WTC11 (cell line): ENCODE measurements at places on chromosomes 7 and 10.

GRCh38 chr10:132981173-132981555, 38.8 kb upstream of the CFAP46 start:
- no peak for DNase-seq

GRCh38 chr10:131242007-131242406, 69.5 kb downstream of the TCERG1L start:
- DNase-seq: peak; percentile 35

DNA sequence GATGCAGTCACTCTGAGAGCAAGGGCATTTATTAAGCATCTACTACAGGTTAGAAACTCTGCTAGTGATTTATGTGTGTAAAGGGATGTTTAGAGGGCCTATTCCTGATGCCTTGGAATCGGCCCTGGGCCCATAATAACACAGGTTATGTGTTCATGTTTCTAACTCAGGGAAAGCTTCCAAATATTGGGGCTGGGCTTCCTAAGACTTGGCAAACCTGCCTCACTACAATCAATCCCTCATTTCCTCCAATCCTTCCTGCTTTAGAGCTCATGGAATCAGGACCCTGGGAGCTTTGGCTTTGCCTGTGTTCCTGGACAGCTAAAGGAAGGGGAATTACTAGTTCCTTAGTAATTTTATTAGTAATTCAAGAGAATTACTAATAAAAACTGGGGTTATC, 148.8 kb downstream of the HIBADH start:
- DNase-seq: no peak

DNA sequence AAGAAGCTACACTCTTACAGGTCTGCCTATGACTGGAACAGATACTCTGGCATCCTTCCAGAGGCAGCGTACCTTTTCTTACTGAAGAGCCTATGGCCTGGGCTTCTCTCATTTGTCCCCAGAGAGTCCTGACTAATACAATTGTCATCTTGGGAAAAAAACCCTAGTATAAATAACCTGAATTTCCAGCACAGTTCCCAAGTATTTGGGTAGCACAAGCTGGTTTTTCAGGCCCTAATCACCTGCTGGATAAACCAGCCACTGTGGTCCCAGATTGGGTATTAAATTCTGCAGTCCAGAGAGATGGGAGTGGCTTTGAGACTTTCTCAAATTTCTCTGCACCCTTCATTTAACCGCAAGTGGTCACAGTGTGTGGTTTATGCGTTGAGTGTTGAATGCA, 186.8 kb upstream of the NEBL start:
- DNase-seq: no peak

GRCh38 chr7:87495366-87495765, 19.9 kb upstream of the ABCB4 start:
- DNase-seq: no peak

DNA sequence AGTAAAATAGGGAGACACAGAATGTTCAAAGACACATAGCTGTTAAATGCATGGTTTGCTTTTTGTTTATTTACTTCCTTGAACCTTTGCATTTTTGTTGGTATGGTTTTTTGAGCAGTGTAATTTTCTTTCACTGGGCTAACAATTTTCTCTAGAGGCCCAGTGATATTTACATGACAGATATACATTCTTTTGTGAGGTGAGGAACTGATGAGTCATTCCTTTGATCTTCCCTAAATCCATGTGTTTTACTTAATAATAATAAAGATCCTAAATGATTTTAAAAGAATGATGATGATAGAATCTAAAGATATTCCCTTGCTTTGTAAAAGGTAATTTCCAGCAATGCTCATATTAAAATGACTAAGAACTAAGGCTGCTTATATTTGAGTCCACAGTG, 188.5 kb upstream of the ANK3 start:
- no peak for DNase-seq

GRCh38 chr10:3654496-3654895, 130.5 kb downstream of the KLF6 start:
- no peak for DNase-seq

DNA sequence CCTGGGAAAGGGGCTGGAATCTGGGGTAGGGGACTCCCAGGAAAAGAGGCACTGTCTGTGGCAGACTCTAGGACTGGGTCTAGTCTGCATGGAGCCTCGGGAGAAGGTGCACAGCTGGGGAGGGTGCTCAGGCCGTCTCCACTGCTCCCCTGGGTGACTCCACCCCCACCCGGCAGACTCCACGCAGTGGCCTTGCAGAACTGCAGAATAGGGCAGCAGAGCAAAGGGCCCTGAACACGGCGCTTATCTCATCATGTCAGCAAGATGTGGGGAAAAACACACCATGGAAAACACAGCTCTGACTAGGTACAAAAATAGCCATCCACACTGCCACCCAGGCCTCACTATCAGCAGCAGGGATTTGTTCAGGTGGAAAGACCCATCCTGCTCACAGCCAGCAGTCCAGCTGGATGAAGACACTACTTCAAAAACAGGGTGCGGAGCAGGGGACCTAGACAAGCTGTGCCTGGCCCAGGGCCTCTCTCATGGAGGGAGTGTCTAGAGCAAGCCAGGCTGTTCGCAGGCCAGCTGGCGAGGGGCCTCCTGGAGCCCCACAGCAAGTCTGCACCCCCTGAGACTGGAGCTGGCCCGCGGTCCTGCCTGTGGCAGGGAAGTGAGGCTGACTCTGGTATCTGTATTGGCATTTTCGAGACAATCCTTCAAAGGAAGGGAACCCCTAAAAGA, 11.7 kb downstream of the MAT1A start:
- no peak for DNase-seq

GRCh38 chr10:103175580-103176285, 17.3 kb downstream of the NT5C2 start:
- DNase-seq: no peak

DNA sequence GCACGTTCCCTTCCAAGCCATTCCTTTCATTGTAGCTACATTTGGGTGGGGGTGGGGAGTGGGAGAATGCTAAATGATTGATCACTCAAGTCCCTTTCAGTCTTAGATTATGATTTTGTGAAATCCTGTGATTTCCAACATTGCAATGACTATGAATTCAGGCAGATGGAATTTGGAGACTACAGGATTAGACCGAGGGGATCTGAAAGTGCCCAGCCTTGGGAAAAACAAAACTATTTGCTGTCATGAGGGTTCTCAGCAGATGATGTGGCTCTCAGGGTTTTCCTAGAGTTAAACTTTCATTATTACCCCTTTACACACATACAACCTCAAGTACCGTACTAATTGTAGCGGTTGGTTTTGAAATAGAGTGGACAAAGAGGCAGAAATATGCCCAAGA, 4.7 kb downstream of the MACROH2A2 start:
- DNase-seq: no peak

DNA sequence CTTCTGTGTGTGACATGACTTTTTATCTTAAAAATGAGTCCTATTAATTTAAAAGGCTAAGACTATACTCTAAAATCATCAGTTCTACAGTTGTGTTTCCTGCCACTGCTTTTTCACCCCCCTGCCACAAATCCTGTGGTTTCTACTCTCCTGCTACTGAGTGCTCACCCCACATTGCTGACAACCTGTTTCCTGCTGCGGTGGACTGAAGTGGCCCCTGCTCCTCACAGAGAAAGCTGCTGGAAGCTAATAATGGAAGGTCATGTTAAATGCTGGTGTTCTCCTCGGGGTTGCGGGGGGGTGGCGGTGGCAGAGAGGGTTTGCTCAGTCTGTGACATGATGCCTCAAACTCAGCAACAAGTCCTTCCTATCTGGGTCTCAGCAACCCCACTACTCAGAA, 113.2 kb upstream of the INHBA start:
- DNase-seq: no peak

- peak; percentile 43 for DNase-seq
Observed at GRCh38 chr10:91006001-91006751, 85.3 kb upstream of the ANKRD1 start.

DNA sequence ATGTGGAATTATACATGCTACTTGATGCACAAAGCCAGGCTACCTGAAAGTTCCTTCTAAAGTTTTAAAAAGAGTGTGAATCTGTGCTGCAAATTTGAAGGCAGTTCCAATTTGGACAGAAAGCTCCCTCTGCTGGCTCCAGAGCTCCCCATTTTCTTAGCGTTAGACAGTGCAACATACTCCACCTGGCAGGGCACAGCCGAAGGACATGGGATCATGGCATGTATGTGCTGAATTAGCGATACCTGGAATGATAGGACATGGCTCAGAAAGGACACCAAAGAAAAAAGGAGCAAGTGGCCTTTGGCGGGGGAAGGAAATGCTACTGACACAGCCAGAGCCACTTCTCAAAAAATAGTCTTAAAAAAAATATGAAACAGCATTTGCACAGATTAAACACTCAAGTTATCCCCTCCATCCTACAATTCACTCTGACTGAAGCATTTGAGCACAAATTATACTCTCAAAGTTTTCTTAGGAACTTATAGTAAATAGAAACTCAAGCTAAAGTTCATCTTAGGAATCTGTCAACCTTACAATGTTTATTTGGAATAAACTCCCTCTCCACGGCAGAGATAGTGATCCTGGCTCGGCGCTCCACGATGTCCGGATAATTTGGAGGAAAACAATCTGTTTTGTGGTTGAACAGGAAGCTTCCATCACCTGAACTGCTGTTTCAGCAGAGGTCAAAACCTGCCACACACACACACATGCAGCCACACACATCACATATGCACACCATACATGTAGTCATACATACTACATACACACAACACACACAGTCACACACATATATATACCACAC, 80.0 kb downstream of the C7orf25 start:
- DNase-seq: peak; percentile 40

DNA sequence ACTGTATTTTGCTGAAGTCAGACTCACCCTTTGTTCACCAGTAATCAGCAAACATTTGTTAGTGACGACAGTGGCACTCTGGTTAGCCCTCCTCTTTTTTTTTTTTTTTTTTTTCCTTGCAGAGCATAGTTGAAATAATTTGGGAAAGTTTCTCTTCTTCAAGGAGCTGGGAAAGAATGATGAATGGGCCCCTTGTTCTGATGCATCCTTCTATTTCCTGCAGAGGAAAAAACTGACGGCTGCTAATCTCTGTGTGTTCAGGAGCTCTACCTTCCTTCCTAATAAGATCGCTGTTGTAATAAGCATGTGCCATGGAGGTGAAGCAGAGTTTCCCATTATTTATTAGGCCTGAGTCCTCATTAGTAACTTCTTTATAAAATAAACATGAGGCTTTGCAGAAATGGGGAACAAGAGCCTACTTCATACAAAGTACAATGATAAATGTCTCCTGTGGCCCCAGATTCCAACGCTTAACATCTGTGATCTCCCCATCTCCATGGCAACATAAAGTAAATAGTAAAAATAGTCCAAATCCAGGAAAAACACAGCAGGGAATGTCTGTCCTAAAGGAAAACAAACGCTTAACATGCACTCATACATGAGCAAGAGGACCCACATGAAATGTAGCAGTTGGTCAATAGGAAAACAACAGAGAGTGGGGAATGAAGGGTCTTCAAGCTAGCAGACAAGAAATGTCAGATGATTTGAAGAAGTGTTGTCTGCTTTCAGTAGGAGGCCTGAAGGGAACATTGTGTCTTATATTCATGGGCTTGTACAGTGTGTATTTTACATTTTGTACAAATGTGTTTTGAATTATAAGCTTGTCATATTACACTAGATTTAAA, 59.1 kb upstream of the CALD1 start:
- no peak for DNase-seq

- DNase-seq: no peak
Observed at GRCh38 chr10:72727130-72727529, 35.2 kb downstream of the MCU start.

DNA sequence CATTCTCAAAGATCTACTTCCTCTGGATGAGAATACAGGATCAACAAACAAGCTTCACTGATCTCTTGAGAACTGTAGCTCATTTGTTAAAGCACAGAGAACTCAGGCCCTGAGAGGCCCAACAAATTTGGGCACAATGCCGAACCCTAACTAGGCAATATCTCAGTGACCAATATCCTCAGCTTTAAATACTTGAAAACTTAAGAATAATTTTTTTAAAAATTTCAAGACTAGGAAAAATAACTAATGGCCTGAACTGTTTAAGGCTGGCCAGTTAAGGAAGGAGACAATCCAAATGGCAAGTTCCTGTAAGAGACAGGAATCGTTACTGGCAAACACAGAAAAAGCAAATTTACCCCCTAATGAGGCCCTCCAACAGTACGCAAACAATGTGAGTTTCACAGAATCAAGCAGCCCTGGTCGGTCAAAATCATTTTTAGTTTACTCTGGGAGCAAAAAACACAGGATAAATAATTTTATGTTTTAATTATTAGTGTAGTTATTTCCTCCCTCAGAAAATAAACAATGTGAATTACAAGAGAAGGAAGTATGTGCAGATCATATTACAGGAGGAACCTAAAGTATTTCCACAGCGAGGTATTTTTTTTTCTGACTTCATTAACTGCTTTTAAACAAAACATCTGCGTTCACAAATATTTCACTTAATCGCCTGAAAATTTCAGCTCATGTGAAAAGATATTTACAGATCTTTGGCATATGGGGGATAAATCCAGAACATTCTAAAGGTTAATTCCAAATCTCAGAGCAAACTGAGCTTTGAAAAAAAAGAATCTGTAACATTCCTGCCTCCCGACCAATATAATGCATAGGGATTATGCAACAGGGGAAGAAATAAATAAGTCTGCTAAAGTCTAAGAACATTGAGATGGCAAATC, 39.5 kb downstream of the NT5C2 start:
- DNase-seq: no peak

DNA sequence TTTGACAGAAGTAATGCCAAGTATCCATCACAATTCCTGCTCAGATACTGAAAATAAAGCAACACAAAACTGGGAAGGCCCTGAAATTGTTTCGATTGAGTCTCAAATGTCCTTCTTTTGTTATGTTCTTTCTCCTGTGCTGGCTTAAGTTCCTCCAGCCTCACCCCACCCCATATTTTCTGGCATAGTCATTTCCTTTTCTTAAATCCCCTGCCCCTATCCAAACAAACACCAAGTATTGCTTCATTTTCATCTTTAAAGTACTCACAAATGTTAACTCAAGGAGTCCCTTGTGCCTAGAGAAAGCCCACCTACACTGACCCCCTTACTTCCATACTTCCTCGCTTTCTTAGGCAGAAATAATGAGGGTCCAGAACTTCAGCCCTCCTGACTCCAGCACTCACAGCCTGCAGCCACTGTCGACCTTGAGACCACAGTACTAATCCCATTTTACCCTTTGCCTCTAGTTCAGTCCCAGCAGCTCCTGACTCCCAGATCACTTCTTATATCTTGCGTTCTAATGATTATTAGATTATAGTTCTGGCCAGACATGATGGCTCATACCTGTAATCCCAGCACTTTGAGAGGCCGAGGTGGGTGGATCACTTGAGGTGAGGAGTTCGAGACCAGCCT, 73.2 kb upstream of the ST8SIA6 start:
- DNase-seq: no peak

- DNase-seq: no peak
Observed at GRCh38 chr10:99711129-99711719, 20.7 kb downstream of the COX15 start.

- no peak for DNase-seq
Observed at GRCh38 chr10:60896033-60896432, 48.0 kb downstream of the RHOBTB1 start.

GRCh38 chr7:127114742-127115265, 137.9 kb downstream of the GRM8 start:
- no peak for DNase-seq
